GOT3 (cell line): ENCODE measurements at places on chromosomes 13 and 19.
A peak's percentile ranks its signal among the peaks of the same experiment; 100 is the strongest.

DNA sequence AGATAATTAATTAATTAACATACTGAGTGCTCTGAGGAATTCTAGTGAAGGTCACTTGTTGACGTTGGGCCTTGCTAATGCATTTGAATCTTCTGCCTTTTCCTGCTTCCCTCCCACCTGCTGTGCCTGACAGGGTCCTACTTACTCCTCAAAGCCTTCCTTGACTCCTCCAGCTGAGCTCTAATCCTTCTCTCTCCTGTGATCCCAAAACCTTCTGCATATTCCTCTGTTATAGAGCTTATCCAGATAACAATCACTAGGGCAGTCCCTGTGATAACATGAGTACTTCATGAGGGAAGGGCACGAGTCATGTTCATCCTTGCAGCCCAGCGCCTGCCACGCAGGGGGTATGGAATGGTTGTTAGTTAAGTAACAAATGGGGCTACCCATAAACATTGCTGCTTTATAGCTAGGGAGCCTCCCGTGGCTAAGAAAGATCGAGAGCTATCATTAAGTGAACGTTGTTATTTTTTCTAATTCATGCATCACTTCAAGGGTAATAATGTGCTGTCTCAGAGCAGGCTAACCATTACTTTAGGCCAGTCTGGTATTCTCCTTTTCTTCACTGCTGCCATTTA is 19.1 kb upstream of the SPATA13 start:
- DNase-seq: no peak

DNA sequence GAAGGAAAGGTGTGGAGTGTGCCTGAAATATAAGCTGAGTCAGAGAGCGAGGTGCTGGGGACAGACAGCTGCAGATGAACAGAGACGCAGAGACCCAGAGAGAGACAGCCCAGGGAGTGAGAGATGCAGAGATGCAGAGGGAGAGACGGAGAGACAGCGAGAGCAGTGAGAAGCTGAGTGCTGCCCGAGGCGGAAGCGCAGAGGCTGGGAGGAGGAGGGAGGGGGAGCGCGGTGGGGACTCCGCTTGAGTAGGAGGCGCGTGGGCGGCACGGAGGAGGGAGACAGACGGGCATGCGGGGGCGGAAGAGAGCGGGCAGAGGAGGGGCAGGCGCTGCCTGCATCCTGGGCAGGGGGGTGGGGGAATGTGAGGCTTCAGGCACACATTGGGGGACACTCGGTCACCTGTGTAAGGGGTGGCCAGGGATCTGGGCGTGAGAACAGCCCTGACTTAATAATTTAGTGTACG is 25.7 kb downstream of the SLC8A2 start:
- no peak for DNase-seq

- DNase-seq: no peak
Observed at GRCh38 chr13:26590951-26591350, 33.5 kb downstream of the WASF3 start.

DNA sequence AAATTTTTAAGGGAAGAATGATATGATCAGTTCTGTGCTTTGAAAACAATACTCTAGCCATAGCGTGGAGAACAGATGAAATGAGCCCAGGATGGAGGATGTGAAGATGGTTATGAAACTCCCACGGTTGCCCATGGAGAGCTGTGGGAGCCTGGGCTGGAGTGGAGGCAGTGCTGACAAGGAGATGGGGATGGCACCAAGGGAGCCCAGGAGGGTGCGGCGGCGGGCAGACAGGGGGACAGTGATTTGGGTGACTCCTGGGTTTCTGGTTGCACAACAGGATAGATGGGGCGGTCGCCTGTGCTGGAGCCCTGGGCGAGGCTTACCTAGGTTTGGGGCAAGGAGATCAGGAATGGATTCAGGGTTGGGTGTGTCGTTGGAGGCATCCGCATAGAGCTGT is 15.9 kb downstream of the ARHGEF7 start:
- no peak for DNase-seq

GRCh38 chr19:722553-723101 is 13.9 kb downstream of the PALM start:
- DNase-seq: no peak

DNA sequence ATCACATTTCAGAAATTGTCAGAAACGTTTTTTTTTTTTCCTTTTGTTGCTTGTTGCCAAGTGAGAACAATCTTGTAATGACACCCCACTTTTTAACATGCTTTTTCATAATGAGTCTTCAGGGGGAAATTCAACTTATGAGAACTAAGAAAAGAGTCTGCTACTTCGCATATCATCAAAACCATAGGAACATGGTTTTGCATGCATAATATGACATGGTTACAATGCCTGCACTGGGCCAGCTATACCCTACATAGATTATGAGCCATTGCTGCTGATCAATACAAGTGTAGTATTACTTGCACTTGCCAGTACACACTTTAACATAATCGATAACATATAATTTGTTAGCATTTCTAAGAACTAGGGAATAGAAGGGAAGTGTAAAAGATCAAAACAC is 191.0 kb upstream of the NBEA start:
- no peak for DNase-seq

DNA sequence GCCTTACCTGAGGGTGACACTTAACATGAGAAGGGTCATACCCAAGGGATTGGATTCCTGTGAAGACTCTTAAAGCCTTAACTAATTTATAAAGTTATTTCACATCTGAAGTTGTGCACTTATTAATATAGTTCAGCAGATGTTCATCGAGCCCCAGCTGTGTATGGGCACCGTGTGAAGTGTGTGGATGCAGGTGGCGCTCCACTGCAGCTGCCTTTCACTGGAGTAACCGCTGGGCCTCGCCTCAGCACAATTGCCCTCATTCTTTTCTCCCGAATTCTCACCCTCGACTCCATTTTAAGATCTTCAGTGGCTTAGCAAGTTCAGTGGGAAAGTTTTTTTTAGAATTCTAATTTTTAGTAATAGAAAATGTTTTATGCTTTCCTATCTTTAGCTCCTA is 66.2 kb downstream of the DPY19L3 start:
- no peak for DNase-seq

DNA sequence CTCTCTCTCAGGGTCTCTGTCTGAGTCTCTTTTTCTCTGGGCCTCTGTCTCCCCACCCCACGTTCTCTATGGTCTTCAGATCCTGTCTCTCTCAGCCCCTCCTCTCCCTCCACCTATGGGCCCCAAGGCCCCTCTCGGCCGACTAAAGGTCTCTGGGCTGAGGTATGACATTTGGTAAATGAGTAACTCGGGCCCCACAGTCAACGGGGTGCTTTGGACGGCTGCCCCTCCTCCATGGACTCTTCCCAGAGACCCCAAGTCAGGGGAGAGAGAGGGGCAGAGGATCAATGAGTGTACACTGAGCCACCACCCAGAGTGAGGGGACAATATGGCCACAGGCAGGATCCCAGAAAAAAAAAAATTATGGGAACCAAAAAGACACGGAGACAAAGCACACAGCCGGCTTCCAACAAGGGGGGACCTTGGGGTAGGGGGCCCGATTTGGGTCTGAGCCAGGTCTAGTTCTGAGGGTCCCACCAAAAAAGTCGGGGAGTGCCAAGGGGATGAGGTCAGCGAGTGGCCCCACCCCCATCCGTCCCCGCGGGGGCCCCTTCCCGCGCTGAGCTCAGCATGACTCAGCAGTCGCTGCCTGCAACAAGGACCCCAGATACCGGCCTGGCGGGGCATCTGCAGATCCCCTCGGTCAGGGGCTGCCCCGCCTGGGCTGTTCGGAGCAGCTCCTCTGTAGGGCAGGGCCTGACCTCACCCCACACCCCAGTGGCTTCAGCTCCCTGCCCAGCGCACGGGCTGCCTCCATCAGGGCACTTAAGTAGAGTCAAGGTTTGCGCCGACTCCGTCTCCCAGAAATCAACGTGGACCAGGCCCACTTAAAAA is 1.5 kb upstream of the FTL start:
- DNase-seq: peak; percentile 59

GRCh38 chr13:55230570-55230908 is 1910.2 kb upstream of the PRR20A start:
- DNase-seq: no peak

DNA sequence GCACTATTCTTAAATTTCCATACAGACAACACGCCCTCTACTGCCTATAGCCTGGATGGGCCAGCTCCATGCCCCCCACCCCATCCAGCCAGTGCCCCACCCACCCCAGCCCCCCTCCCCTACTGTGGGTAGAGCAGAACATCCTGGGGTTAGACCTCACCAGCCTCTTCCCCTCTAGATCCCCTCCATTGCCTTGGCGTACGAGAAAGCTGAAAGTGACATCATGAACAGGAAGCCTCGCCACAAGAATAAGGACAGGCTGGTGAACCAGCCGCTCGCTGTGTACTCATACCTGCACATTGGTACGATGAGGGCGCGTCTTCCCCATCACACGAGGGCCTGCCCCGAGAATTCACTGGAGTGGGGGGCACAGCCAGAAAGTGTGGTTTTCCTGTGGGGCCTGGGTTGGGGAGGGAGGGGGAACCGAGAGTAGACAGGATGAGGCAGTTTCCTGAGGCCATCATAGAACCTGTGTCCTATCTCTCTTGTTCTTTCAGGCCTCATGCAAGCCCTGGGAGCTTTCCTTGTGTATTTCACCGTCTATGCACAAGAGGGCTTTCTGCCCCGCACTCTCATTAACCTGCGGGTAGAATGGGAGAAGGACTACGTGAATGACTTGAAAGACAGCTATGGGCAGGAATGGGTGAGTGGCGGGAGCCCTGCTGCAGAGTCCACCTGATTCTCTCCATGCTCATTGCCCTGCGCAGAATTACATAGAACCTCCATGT is 29.1 kb downstream of the ATP12A start:
- DNase-seq: no peak

DNA sequence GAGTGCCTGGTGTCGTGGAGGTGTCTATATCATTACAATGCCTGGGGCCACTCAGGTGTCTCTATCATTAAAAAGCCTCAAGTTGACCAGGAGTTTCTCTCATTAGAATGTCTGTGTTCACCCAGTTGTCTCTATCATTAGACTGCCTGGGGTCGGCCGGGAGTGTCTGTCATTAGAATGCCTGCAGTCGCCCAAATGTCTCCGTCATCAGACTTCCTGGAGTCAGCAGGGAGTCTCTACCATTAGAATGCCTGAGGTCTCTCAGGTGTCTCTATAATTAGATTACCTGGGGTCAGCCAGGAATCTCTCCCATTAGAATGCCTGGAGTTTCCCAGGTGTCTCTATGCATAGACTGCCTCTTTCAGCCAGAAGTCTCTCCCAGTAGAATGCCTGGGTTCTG is 1477.6 kb downstream of the UQCRFS1 start:
- no peak for DNase-seq

DNA sequence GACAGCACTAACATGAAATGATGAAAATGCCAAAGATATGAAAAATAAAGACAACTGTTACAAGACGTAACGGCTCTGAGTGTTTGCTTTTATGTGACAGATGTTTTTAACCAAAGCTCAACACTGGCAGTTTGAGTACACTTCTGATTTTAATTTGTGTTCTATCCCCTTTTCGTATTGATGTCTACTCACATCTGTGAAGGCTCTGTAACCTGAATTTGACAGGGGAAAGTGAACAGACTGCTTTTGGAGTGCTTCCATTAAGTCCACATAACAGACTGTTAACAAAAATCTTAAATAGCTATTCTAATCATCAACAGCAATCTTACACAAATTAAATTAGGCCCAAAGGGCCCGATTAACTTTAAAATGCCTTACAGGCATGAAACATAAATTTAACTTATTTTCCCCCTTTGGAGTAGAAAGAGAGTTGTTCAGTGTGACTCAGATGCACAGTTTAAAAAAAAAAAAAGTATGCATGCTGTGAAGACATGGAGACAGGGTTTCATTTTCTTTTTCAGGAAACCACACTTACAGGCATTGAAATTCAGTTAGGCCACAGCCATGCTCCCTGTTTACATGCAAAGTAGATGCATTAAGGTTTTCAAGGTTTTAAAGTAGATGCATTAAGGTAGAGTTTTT is 16.3 kb upstream of the RNASEH2B start:
- DNase-seq: no peak

GRCh38 chr19:30778961-30779715 is 407.0 kb downstream of the ZNF536 start:
- no peak for DNase-seq

- DNase-seq: no peak
Observed at GRCh38 chr19:8255426-8256125, 46.4 kb downstream of the CERS4 start.

GRCh38 chr13:85853161-85853894 is 54.1 kb upstream of the SLITRK6 start:
- DNase-seq: no peak

DNA sequence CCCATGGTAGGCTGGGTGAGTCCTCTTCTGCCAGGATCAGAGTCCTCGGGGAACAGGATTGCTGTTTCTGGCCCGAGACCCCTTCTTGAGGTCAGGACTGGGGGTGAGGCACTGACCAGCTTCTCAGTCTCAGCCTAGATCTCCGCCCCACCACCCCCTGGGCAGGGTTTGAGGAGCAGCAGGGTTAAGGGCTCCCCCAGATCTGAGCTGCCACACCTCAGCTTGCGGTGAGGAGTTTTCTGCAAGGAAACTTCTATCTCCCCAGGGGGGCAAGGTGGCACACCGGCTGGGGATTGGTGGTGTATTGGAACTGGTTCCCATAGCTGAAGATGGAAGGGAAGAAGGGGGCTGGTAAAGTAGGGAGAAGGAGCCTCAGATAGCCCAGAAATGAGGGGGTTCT is 19.5 kb downstream of the CHST8 start:
- no peak for DNase-seq

DNA sequence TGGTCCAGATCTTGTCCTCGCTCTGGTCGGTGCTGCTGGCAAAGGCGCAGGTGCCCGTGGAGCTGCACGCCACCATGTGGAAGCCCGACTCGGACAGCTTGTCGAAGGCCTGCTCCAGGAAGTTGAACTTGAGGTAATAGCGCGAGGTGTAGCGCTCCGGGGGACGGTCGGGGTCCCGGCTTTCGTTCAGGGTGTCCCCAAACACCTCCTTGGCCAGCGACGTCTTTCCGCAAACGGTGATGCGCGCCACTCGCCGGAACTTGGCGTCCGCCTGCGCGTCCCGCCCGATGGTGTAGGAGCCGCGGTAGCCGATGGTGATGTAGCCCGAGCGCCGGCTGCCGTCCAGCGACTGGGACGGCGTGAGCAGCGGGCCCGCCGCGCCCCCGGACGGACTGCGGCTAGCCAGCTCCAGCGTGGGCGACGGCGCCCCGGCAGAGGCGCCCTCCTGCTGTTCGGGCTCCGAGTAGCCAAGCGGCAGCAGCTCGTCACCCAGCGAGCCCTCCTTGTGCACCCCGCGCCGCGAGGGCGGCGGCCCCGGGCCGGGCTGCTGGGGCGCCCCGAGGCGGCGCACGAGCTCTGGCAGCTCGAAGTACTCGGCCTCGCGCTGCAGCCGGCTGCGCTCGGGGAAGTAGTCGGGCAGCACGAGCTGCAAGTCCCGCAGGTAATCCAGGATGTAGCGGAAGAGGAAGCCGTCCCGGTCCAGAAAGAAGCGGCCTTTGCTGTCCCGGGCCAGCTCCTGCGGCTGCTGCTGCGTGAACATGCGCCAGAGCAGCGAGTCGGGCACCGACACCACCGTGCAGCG is 801 bp downstream of the KCTD12 start:
- DNase-seq: peak; percentile 49
